ENCODE measurements at places on chromosomes 7 and 10.

GRCh38 chr7:47836503-47837202 lies 111.6 kb downstream of the PKD1L1 start:
- no peaks in the 10 kb centered on the region for H3K36me3 ChIP-seq
- no peaks in the 10 kb centered on the region for H3K27me3 ChIP-seq
- no peaks in the 10 kb centered on the region for H3K4me1 ChIP-seq
- DNase-seq = no peak
- H3K27ac ChIP-seq = no peak overlapping the region

GRCh38 chr10:3783316-3783681 lies 1.7 kb downstream of the KLF6 start:
- peak overlapping the region; percentile 98 for H3K27ac ChIP-seq
- H3K27me3 ChIP-seq = no peaks in the 10 kb centered on the region
- H3K36me3 ChIP-seq = peaks cover 28% of the 10 kb centered on the region

GRCh38 chr7:158868764-158869410 lies 12.5 kb downstream of the DYNC2I1 start:
- no peak overlapping the region for H3K27ac ChIP-seq
- no peaks in the 10 kb centered on the region for H3K27me3 ChIP-seq
- no peaks in the 10 kb centered on the region for H3K4me1 ChIP-seq
- DNase-seq = no peak

DNA sequence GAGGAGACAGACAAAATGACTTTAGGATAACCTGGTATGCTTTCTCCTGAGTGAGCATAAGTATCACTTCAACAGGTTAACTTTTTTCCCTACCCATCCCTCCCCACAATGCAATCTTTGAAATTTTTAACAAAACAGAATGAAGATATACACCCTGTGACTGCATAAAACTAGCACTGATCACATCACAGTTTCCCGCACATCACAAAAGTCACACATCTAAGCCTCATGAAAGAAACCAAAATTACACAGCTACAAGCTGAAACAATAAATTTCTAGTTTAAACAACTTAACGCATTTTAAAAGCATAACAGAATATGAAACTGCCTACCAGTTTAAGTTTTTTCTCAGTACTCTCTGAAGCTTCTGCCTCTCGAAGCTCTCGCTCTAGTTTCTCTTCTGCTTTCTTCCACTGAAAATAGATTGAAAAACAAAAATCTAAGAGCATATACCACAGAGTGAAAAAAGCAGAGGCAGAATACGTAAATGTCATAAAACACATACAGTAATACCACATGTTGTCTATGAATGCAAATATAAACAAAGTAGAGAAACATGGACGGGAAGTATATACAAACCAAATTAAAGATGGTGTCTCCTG lies 18.1 kb downstream of the NOC3L start:
- no peak overlapping the region for H3K27ac ChIP-seq
- H3K4me3 ChIP-seq = no peak overlapping the region
- DNase-seq = no peak

DNA sequence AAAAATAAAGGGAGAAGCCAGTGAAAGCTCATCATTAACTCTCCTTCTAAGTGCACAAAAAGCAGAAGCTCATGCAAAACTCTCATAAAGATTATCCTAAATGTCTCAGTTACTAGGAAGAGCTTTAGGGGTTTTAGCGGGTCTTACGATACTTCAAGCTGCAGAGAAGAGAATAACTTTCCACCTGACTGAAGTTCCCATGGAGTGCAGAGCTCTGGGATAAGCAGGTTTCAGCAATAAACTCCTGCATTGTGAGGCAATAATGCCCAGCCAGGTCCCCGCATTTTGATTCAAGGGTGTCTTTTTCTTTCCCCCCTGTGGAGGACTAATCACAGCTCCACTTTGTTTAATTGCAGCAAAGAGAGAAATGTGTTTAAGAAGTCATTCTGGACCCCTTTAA lies 241.9 kb upstream of the SP8 start:
- H3K27ac ChIP-seq = no peak overlapping the region
- no peaks in the 10 kb centered on the region for H3K36me3 ChIP-seq
- peaks cover 2% of the 10 kb centered on the region for H3K4me1 ChIP-seq
- H3K27me3 ChIP-seq = no peaks in the 10 kb centered on the region
- no peak overlapping the region for H3K4me3 ChIP-seq

DNA sequence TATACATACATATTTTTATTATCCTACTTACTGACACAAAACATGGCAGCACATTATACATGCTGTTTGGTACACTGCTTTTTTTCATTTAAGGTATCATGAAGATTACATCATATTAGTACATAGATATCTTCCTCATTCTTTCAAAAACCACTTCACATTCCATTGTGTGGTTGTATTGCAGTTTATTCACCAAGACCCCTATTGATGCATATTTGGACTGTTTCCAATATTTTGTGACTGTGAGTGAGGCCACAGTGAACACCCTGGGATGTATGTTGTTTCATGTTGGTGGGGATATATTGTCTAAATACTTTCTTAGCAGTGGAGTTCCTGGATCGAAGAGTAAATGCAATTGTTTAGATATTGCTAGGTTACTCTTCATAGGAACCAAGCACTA lies 39.0 kb downstream of the TFAM start:
- no peak for DNase-seq
- no peaks in the 10 kb centered on the region for H3K27me3 ChIP-seq
- no peak overlapping the region for H3K4me3 ChIP-seq
- H3K4me1 ChIP-seq = no peaks in the 10 kb centered on the region
- no peaks in the 10 kb centered on the region for H3K36me3 ChIP-seq

DNA sequence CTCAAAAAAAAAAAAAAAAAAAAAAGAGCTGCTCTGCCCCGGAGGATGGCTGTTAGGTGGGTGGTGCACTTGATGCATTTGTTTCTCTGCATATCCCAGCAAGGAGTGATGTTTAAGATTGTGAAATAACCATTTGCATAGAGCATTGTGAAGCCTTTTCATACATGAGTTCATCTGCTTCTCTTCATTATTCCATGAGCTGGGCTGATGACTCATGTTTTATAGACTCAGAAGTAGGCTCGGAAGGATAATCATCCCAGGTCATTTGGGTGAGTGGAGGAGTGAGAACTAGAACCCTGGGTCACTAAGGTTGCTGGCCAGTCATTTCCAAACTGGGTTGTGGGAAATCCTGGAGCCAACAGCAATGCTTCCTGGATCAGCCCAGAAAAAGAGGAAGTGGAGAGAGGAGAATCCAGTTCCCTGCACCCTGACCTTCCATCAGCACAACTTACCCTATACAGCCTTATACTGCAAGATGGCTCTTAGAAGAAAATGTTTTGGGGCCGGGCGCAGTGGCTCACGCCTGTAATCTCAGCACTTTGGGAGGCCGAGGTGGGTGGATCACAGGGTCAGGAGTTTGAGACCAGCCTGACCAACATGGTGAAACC lies 45.3 kb downstream of the TACC2 start:
- DNase-seq = no peak
- no peak overlapping the region for H3K4me3 ChIP-seq
- no peaks in the 10 kb centered on the region for H3K4me1 ChIP-seq
- no peaks in the 10 kb centered on the region for H3K27me3 ChIP-seq
- no peak overlapping the region for H3K27ac ChIP-seq
- H3K36me3 ChIP-seq = no peaks in the 10 kb centered on the region

All from mesendoderm (in vitro differentiated cells).